ENCODE measurements at places on chromosomes 7 and 10.

GRCh38 chr7:16114633-16115032, 306.7 kb downstream of the CRPPA start:
- DNase-seq = no peak

- no peak for DNase-seq
Measured at GRCh38 chr10:13684806-13685482, 98.2 kb downstream of the PRPF18 start.

DNA sequence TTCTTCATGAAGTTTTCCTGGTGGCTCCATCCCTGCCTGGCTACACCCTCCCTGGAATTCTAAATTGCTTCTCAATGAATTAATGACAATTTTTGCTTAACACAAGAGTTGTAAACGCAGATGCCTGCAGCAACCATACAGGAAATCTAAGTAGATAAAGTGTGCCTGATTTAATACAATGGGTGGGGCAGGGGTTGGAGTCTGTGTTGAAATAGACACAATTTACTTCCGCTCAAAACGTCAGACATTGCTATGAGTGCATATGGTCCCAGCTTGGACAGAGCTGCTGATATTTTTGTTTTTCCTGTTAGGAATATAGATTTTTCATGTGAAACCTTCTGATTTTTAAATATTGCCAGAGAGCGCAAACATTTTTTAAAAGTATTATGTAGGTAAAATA, 1235.0 kb upstream of the SORCS1 start:
- DNase-seq = no peak

DNA sequence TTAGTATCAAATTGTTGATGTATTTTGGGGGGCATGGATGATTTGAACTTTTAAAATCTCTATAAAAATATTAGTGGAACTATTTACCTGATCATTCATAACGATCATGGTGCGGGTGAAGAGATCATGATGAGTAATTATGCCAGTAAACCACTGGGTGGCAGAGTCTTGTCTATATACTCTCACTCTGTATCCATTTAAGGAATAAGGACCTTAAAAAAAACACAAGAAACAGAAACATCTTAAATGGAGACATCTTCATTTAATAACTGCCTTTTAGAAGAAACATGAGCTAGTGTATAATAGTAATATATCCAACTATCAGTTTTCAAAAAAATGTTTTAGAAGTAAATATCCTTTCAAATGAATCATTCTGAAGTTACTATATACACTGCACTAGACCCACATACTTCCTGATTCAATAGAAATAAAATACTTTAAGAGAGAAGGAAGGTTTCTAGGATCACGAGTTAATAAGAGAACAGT, 84.0 kb downstream of the NRBF2 start:
- no peak for DNase-seq

DNA sequence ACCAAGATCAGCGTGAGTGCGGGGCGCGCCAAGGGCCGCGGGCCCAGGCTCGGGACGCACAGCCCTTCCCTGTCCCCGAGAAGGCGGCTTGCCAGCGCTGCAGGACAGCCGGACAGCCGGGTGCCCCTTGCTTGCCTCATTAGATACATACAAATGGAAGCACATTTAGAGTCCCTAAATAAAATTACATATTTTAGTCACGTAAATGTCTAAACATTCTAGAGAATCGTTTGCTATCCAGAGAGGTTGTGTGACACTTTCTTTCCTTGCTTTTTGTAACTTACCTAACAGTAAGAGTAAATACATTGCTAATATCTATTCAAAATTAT, 4.8 kb downstream of the VSTM2A start:
- DNase-seq = no peak

- DNase-seq = no peak
Measured at GRCh38 chr10:69729326-69730048, 72.2 kb upstream of the COL13A1 start.

DNA sequence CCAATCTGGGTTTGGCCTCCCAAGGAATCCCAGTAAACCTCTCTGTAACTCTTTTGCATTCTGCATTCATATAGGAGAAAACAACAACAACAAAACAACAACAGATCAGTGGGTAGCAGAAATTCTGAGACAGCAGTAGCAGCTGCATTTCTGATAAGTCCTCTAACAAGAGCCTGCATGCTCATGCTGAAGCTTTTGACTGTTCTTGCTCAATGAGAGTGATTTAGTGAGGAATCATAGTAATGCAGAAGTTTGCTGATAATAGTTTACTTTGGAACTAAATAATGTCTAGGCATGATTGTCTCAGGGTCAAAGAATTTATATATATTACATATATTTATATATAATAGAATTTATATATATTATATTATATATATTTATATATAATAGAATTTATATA, 35.2 kb downstream of the BMPER start:
- no peak for DNase-seq

GRCh38 chr7:88666626-88667025, 92.9 kb upstream of the ZNF804B start:
- no peak for DNase-seq

- no peak for DNase-seq
Measured at GRCh38 chr7:139339698-139340036, 1.5 kb upstream of the FMC1 start.

GRCh38 chr10:29636178-29636577, 1.4 kb upstream of the SVIL start:
- no peak for DNase-seq

DNA sequence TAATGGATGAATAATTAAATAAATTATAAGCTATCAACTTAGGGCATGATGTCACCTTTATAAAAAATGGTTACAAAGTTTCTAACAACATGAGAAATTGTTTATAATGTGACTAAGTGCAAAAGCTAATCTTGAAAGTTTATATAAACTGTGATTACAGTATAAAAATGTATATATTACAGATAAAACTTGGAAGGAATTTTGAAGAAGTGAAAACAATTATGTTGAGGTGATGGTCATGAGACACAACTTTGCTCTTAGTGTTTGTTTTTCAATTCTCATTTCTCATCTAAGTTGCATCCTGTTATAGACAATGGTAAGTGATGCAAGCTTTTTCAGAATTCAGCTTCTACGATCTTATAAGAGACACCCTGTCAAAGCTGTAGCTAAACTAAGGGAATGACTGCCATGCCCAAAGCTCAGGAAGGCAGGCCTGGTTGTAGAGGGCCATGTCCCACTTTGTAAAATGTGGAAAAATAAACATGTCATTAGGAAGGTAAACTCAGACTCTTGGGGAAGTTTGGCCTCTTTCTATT, 23.9 kb downstream of the MACC1 start:
- DNase-seq = no peak

All from H9 (cell line).